Right forelimb (tissue), 1 donor: ENCODE measurements at places on chromosomes 6 and 20.

- no peak for DNase-seq
Observed at GRCh38 chr6:63188828-63189227, 22.4 kb upstream of the FKBP1C start.

DNA sequence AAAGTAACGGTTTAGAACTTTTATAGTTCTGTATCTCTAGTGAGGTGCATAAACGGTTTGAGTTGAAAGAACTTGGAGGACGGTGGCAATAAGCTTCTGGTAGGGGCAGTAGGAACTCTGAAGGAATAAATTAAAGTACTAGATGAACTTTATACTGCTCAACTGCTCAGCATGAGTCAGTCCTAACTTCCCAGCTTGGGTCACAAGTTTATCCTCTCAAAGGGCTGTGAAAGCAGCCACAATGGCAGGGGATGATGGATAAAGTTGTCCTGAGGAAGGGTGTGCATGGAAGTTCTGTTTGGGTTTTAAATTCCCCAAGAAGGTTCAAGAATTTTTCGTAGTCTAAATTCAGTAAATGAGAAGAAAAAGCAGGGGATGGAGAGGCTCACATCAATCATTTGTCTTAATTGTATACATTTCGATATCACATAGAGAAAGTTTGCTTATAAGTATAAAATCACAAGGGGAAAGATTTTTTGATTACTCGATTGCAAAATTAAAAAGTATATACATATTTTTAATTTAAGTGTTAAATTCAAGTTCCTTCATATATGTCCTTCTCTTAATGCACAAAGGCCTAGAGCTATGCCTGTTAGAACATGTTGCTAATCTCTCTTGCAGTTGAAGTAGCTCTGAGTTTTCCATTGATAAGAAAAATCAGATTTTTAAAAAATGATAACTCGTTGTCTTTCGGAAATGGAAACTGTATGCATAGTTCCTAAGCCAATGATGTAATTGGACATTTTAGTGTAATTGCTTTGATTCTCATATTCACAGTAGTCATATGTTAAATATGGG, 55.3 kb upstream of the JAG1 start:
- no peak for DNase-seq

DNA sequence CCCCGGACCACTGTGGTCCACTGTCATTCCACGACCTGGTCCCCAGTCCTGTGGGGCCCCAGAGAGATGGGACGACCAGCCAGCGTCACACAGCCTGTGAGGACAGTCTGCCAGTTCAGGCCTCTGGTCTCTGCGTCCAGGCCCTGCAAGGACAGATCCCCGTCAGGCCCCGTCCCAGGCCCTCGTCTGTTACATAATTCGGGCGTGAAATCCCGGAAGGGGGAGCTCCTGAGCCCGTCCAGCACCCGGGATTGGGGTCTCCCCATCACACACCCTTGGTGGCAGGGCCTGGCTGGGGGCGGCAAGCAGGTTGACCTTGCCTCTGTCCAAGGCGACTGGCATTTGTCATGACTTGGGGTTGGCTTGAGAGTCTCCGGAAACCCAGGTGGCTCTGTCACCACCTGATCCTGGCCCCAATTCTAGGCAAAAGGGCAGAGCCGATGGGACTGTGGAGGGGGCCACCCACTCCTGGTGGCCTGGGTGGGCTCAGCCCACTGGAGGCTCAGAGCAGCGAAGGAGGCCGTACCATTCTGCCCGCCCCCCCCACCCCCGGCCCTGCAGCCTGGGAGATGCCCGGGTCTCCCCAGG, 73.8 kb upstream of the GATA5 start:
- DNase-seq: no peak

DNA sequence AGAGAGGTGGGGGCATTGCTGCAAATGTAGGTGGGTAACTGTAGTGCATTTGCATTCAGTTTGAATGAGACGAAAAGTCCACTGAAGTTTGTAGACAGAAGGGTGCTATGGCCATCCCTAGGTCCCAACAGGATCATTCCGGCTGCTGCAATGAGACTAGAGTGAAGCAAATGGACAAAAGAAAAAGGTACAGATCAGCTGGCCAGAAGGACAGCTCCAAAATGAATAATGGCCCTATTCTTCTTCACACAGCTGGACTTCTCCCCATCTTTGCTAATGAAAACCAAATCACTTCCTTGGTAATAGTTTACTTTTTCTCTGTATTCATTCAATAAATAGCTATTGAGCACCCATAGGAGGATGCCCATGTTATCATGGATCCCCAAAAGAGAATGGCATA, 56.4 kb upstream of the TPD52L1 start:
- no peak for DNase-seq

DNA sequence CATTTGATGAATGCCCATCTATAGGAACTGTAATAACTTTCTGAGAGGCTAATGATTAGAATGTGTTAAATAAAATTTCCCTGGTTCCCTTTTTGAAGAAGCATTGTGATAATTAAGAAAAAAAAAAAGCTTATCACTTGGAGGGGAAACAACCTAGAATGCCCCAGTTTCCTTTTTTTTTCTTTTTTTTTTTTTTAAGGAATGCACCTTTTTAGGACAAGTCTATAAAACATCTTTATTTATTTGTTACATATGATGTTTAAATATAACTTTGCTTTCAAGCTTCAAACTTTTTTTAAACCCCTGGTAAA, 7.3 kb upstream of the MRPS10 start:
- DNase-seq: no peak

DNA sequence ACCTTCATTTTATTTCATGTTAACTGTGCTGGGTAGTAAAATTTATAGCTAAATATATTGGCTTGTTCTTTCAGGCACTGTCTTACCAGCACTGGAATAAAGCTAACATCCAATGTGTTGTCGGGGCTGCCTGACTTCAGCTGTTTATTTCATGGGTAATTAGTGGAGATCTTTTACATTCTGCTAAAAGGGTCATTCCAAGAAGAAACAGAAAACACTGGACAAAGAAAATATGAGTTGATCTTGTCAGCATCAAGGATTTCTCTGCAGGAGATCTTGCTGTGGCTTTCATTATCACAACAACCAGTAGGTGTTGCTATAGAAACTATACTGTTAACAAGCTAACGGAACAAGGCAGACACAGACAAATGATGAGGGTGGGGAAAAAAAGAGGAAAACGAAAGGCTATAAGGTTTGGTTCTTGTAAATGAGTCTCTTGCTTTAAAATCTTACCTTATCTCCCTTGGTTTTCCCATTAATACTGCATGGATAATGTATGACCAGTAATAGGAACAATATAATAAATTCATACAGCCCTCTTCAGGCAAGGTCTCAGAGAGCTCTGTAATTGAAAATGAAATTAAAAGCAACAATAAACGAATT, 206.8 kb downstream of the SIM1 start:
- no peak for DNase-seq

GRCh38 chr6:36944650-36945049, 9.9 kb upstream of the PI16 start:
- no peak for DNase-seq

- no peak for DNase-seq
Observed at GRCh38 chr6:11711003-11711983, 67.3 kb downstream of the ADTRP start.

DNA sequence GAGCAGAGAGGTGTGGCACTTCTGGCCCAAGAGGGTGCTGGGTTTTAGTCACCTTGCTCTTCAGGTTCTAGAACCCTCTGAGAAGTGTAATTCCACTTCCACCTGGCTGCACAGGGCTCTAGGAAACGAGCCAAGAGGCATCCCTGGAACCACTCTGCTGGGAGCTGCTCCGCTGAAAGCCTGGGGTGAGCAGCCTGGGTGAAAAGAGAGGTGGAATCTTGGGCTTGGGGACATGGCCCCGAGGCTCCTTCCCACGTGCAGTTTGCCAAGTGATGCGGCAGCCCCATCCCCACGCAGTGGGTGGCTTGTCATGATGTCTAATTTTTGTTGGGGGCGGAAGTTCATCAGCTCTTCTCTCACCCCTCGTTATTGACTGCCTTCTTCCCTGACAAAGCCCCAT, 32.8 kb downstream of the PPP1R16B start:
- no peak for DNase-seq

- no peak for DNase-seq
Observed at GRCh38 chr6:73691512-73691911, 4.5 kb upstream of the CD109 start.
